ENCODE measurements at places on chromosomes 6 and 20.

- DNase-seq = no peak
These were observed 40.4 kb upstream of the EDN1 start for GRCh38 chr6:12249541-12250382.

DNA sequence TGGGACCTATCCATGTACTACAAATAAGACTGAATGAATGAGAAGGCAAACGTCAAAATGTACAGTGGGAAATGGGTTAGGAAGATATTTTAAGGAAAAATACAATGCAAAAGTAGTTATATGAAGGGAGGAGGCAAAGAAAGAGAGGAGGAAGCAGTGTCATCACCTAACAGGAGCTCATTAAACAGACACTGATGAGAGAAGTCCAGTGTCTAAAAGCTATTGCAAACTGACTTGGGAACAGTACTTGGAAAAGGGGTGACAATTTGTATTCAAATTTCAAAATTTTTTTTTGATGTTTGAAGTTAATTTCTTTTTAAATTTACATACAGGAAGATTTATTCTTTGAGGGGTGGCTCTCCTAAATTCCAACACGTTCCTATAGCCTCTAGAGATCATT is 143.5 kb upstream of the NOX3 start:
- no peak for DNase-seq

DNA sequence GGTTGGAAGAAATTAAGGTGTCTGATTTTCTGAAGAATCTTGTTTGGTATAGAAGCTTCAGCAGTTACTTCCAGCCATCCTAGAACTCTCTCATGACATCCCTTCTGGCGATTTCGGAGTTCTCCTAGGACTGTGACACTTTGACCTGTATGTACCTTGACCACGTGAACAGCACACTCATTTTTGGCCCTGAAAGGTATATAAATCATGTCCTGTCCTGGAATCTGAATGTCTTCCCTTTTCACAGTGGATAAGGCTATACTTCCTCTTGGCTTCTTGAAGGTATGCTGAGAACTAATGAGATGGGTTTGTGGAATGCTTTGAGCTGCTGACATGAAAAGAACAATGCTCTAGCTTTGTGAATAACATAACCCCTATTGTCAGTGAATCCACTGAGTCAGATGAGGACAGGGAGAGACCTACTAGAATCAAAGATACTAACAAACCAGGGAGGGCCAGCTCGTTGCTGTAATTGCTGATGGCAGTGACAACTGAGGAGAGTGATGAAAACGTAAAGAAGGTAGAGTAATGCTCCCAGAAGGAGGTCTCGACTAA is 6.0 kb upstream of the ZDHHC14 start:
- DNase-seq = no peak

DNA sequence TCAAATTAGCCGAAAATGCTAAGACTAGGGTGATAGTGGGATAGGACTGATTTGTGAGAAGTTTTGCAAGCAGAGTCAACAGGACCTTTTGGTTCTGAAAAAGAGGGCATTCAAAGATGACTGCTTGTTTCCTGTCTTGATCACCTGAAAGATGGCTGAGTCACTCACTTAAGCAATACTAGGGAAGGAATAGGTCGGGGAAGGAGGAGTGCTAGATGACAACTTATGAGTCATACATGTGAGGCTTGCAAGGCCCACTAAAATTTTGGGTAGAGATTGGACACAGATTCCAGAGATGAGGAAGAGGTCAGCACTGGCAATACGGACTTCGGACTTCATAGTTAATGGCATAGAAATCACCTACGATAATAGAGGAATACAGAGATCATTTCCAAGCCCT is 89.2 kb downstream of the FAM83B start:
- no peak for DNase-seq

DNA sequence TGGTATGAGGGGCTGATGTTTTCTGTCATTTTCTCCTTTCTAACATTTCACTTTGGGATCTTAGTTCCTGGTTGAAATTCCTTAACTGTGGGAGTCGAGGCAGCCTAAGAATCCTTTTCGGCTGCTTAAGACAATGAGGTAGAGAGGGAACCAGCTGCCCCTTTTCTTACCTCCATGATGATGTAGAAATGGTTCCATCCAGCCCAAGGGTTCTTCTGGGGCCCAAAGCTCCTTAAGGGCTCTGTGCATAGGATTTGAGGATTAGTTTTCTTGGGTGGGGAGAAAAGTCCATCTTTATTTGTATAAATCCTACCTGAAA is 33.5 kb downstream of the SYNJ2 start:
- no peak for DNase-seq

- DNase-seq = no peak
These were observed 720.6 kb downstream of the RFPL4B start for GRCh38 chr6:113067612-113068275.
